ENCODE measurements at places on chromosomes 5 and 9.
A peak's percentile ranks its signal among the peaks of the same experiment; 100 is the strongest.

- no peak for DNase-seq
Observed at GRCh38 chr9:108869092-108869725, 7.1 kb downstream of the ACTL7A start.

DNA sequence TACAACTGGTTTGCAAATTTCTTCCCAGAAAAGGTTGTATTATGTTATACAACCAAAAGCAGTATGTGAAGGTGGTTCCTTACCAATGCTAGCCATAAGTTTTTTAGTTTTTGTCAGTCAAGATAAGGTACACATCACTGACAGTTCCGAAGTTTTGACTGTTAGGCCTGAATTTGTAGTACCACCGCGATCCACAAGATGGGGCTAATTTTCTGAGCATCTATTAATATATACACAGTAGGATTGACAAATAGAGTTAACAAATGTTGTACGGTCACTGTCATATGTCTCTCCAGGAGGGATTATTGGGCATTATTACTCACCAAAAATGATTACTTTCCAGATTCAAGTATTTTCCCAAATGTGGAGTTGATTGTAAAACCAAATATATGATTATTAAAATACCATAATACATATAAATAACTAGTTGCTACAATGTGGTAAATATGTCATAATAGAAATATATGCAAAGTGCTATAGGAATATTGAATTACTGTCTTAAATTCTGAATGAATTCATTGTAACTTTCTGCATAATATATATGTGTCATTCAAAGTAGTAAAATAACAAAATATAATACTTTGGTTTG is 28.4 kb upstream of the LRRC19 start:
- DNase-seq = peak; percentile 24

DNA sequence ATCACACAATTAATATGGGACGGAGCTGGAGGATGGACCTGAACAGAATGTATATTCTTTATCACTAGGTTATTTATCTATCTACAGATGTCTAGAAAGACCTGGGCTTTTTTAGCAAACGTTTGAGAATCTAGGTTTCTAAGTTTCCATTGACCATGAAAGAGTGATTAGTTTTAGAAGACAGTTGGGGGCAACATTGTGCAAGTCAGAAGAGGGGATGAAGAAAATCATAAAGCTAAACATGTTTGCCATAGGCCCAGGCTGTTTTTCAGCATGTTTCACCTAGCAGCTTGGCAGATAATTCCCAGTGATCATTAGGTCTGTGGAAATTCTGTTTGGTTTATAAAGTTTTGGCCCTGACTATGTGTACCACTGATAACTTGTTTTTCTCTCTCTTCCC is 44.1 kb upstream of the CDKN2B start:
- no peak for DNase-seq

GRCh38 chr9:95486318-95486717 is 30.5 kb downstream of the PTCH1 start:
- no peak for DNase-seq

- no peak for DNase-seq
Observed at GRCh38 chr9:89518466-89519365, 20.8 kb upstream of the SEMA4D start.

GRCh38 chr5:128121651-128122050 is 38.1 kb downstream of the SLC12A2 start:
- DNase-seq = no peak

- DNase-seq = no peak
Observed at GRCh38 chr5:122330881-122331280, 18.8 kb downstream of the SNCAIP start.

DNA sequence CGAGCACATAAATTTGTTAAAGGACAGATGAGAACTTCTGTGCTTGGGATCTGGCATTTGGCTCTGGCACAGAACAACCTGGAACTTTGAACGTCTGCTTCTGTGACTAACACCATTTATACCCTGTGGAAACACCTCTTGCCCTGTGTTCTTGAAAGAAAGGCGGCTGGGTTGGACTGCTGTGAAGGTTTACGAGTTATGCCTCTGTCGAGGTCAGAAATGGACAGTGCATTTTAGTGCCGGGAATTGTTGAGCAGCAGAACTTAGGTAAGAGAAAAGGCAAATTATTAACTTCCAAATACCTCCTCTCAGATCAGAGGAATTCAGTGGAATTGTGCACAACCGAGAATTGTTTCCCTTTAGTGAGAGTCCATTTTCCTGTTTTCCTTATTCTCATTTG is 14.1 kb upstream of the INIP start:
- no peak for DNase-seq

DNA sequence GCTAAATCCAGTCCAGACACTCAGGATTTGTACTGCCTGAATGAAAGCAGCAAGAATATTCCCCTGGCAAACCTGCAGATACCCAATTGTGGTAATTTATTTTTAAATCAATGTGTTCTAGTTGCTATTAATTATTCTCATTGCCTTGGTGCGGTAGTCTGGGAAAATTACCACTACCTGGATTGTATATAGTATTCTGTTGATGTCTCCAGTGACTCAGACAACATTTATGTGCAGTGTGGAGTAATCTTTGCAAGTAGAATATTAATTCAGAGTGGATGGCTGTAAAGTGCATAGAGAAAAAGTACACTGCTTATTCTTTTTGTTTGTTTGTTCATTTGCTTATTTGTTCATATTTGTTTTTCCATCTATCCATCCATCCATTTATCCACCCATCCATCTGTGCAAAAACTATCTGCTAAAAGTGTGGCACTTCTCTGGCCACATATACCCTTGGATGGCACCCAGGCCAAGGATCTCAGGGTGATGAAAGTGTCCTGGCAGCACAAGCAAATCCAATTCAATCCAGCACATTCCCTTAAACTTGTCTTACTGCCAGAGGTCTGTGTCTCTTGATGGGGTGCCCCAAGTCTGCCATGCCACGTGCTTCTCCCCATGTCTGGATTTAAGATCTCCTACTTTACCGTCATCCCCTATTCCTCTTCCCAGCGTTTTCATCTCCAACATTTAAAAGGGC is 41.3 kb downstream of the NTRK2 start:
- DNase-seq = no peak

- no peak for DNase-seq
Observed at GRCh38 chr5:176743136-176743861, 67.1 kb upstream of the UNC5A start.

GRCh38 chr5:174293481-174293880 is 248.0 kb downstream of the NSG2 start:
- DNase-seq = no peak

- no peak for DNase-seq
Observed at GRCh38 chr5:137203011-137203632, 296.0 kb downstream of the SPOCK1 start.

GRCh38 chr9:109497226-109498153 is 617 bp downstream of the PTPN3 start:
- DNase-seq = no peak

- DNase-seq = no peak
Observed at GRCh38 chr5:175582697-175583096, 75.2 kb upstream of the HRH2 start.

DNA sequence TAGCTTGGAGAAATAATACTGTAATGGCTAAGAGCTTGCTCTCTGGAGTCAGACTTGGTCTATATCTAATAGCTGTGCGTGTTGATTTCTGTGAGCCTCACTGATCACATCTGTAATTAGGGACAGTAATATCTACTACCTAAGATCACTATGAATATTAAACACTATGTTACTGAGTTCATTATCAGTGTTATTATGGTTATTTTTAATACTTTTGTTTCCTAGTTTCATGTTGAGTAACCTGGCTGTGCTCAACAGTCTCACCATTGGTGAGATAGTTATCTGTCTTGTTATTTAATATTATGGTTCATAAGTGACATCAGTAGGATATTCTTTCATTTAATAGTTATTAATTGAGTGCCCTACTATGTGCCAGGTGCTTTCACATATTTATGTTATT is 22.4 kb upstream of the CAVIN4 start:
- no peak for DNase-seq

DNA sequence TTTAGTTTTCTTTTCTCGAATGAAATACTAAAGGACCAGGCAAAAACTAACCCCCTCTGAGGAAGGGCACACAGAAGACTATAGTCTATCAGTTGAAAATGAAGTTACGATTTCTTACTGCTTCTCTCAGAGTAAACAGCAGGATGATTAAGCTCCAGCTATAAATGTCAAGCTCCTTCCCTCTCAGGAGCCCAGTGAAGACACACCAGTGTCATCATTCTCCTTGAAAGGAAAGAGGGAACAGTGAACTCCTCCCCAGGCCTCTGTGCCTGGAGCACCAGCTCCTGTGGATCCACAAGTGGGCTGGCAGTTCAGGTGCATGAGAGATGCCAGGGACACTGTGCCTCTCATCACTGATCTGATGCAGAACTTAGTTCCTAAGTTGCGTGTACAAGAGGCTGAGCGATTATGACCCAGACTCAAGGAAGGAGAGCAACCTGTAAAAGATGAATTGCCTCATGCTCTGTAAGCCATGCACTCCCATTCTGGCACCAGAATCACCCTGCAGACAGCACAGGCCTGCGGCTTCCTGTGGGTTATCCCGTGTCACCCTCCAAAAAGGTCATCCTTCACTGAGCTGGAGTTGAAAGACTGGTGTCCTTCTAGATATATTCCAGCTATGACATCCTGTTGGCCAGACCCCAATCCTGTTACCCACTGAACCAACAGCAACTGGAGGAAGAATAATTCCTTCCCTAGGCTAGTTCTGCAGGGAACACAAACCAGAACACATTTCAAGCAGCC is 394.0 kb downstream of the SEMA5A start:
- DNase-seq = no peak

DNA sequence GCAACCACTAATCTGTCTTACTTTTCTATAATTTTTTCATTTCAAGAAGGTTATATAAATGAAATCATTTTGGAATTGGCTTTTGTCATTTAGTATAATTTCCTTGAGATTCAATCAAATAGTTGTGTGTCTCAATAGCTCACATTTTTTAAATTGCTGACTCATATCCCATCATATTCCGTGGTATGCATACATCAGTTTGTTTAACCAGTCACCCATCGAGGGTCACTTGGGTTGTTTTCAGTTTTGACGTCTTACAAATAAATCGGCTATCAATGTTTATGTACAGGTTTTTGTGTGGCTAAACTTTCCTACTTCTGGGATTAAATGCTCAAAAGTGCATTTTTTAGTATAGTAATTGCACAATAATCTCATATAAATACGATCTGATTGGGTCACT is 185.5 kb downstream of the TAF11L14 start:
- no peak for DNase-seq

- no peak for DNase-seq
Observed at GRCh38 chr5:93252165-93252564, 328.9 kb downstream of the NR2F1-AS1 start.

- DNase-seq = no peak
Observed at GRCh38 chr9:98021306-98022040, 35.1 kb upstream of the NANS start.

- peak; percentile 69 for DNase-seq
Observed at GRCh38 chr5:154405078-154405792, 40.6 kb upstream of the SAP30L start.

- DNase-seq = no peak
Observed at GRCh38 chr5:100827481-100827889, 75.6 kb downstream of the ST8SIA4 start.

- no peak for DNase-seq
Observed at GRCh38 chr9:104319685-104320084, 184.4 kb upstream of the OR13F1 start.

GRCh38 chr5:178067755-178068154 is 45.6 kb upstream of the N4BP3 start:
- no peak for DNase-seq

DNA sequence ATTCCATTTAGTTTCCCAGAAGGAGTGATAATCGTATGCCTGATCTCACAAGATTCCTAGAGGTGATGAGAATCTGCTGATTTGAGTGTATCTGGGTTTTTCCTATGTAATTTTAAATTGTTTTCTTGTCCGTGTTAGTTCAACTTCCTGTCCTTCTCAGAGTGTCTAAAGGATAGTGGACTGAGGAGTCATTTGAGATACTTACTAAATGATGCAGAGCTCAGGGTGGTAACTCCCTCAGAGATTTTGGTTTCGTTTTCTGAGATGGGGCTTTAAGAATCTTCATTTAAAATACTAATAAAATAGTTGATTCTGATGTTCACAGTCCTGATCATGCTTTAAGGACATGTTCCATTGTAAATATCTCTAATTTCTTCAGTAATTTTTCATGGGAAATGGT is 30.3 kb downstream of the MELK start:
- no peak for DNase-seq

GRCh38 chr5:69024241-69024651 is 69.6 kb upstream of the SLC30A5 start:
- peak; percentile 26 for DNase-seq

GRCh38 chr5:40291338-40291737 is 388.4 kb upstream of the PTGER4 start:
- no peak for DNase-seq

- no peak for DNase-seq
Observed at GRCh38 chr5:102713682-102714231, 41.3 kb upstream of the PAM start.

- no peak for DNase-seq
Observed at GRCh38 chr5:176530393-176530982, 6.7 kb downstream of the RNF44 start.

- DNase-seq = no peak
Observed at GRCh38 chr9:36396985-36397384, 3.1 kb downstream of the RNF38 start.

GRCh38 chr5:36393656-36394428 is 92.1 kb upstream of the RANBP3L start:
- DNase-seq = no peak

DNA sequence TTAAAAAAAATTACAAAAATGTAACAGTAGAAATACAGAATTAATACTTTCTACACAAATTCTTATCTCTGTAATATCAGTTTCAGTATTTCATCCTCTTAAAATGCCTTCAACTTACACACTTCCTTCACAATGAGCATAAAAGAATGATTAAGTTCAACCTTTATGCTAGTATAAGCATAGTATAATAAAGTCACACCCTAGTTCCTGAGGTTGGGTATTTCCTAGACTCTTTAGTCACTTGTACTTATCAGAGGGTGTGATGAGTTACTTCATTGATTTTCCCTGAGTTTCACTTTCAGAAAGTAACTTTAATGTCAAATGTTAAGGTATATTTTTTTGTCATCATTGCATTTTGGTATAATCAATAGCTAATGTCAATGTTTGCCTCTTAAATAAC is 302.4 kb downstream of the PDE4D start:
- DNase-seq = no peak

GRCh38 chr5:170178814-170179213 is 54.0 kb upstream of the C5orf58 start:
- no peak for DNase-seq

- no peak for DNase-seq
Observed at GRCh38 chr9:79111653-79112052, 460.1 kb upstream of the TLE4 start.

DNA sequence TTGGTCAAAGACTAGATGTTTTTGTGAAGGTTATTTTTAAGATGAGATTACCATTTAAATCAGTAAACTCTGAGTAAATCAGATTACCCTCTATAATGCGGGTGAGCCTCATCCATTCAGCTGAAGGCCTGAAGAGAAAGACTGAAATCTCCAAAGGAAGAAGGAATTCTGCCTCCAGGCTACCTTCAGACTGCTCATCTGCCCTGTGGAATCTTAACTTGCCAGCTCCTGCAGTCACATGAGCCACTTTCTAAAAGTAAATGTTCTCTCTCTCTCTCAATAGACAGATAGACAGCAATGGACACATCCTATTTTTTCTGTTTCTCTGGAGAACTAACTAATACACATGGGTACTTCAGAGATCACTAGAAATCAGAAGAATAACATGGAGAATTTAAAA is 182.8 kb downstream of the CFAP90 start:
- no peak for DNase-seq

All from neuronal stem cell (in vitro differentiated cells).